Fibroblast of skin of abdomen (primary cell): ENCODE measurements at places on chromosomes 5 and 9.

GRCh38 chr9:8468045-8468637, 668.6 kb upstream of the DMAC1 start:
- no peak for DNase-seq

- DNase-seq: peak; percentile 79
Measured at GRCh38 chr9:79408617-79409016, 163.1 kb upstream of the TLE4 start.

- DNase-seq: no peak
Measured at GRCh38 chr9:134898319-134898718, 17.7 kb downstream of the FCN2 start.

GRCh38 chr5:137320056-137321045, 178.8 kb downstream of the SPOCK1 start:
- DNase-seq: peak; percentile 56

GRCh38 chr9:97501972-97502221, 431 bp downstream of the TMOD1 start:
- no peak for DNase-seq

DNA sequence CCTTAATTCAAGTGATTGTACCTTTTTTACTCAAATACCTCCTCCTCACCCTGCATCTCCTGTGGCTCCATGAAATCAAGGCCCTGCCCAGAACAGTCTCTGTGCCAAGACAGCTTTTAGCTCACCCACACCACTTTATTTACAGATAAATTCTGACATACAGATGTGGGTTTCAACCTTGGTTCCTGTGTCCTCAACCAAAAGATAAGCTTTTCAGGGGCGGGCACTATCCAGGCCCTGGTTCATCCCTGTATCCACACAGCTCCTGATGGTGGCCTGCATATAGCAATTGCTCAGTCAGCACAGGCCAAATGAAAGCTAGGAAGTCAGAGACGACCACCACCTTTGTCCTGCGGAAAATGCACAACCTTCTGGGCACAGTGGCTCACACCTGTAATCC, 8.3 kb downstream of the SHB start:
- DNase-seq: no peak

- no peak for DNase-seq
Measured at GRCh38 chr9:126436545-126437267, 110.1 kb downstream of the MVB12B start.

DNA sequence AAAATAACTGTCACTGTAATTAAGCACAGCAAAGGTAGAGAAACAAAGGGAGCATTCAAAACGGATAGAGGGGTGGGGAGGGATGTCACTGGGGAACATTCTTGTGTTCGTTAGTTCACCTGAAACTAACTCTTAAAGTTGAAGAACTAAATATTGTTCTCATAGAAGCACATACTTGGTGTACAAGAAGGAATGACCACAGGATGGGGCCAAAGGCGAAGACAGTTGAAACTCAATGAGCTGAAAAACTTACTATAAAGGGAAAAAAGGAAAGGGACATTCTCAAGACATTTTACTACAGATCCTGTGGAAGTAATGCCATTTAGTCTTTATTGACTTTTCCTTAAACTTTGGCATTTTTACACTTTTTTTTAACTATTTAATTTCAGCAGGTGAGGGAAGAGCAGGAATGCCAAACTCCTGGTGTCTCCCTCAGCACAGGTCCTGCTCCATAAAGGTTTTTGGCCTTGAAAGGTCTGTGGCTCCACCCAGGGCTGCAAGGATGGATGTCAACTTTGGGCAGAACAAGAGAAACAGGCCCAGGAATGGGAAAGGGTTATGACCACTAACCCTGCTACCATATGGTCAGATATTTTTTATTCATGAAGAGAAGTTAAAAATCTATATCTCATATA, 197.6 kb upstream of the RASA1 start:
- DNase-seq: peak; percentile 73

GRCh38 chr9:13988944-13989343, 325.0 kb downstream of the NFIB start:
- DNase-seq: no peak

GRCh38 chr9:82130331-82131042, 141.9 kb downstream of the SPATA31D1 start:
- DNase-seq: no peak

DNA sequence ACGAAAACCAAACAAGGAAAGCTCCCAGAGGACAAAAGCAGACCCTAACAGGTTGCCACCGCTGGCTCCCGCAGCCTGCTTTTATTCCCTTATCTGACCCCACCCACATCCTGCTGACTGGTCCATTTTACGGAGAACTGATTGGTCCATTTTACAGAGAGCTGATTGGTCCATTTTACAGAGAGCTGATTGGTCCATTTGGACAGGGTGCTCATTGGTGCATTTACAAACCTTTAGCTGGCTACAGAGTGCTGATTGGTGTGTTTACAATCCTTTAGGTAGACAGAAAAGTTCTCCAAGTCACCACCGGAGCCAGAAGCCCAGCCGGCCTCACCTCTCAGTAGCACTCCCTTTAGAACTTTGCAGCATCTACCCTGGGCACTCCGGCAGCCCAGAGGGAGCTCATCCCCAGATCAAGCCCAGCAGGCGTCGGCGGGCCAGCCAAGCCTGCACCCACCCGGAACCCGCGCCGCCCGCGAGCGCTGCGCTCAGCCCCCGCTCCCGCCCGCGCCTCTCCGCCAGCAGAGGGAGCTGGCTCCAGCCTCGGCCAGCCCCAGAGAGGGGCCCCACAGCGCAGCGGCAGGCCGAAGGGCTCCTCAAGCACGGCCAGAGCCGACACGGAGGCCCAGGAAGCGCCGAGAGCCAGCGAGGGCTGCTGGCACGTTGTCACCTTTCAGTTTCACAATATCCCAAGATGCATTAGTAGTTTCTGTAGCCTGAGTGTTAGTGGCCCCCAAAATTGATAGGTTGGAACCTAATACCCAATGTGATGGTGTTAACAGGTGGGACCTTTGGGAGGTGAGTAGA, 35.3 kb upstream of the CLPTM1L start:
- DNase-seq: peak; percentile 4

- peak; percentile 80 for DNase-seq
Measured at GRCh38 chr9:106075236-106075959, 381.1 kb downstream of the TMEM38B start.

GRCh38 chr5:75045071-75045470, 7.3 kb downstream of the GCNT4 start:
- DNase-seq: no peak

- no peak for DNase-seq
Measured at GRCh38 chr5:33604503-33604902, 163.7 kb downstream of the TARS1 start.

DNA sequence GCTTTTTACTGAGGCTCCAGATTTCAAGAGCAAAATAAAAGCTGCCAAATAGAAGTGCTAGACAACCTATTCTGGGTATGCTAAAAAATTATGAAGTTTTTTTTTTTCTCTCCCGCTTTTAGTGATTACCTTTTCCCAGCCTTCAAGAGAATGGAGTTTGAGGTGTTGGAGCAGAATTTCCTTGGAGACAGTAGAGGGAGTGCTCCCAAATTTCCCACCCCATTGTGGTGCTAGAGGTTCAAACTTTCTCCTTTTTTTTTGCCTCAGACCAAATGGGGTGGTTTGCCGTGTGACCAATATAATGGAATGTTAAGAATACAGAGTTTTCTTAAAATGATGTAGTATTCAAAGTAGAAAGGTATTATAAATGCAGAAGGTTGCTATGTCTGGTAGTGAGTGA, 244.2 kb upstream of the RIOK2 start:
- no peak for DNase-seq

DNA sequence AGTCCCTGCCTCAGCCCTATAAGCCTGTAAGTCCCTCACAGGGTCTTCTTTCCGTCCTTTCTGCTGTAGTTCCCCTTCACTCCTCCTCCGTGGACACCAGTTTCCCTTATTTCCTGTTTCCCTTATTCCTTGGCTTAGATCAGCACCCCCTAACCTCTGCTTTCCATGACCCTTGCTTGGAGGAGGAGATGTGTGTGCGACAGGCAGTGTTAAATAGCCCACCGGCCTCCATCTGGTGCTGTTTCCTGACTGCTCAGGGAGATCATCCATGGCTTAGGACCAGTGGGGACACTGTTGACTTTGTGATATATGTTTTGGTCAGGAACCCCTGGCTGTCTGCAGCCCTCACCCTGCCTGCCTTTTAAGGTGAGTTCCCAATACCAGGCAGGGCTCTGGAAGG, 34.1 kb upstream of the PSD2 start:
- no peak for DNase-seq

- DNase-seq: no peak
Measured at GRCh38 chr5:2999926-3000325, 248.4 kb upstream of the IRX2 start.

- no peak for DNase-seq
Measured at GRCh38 chr9:137589441-137590122, 730 bp downstream of the ZMYND19 start.

- no peak for DNase-seq
Measured at GRCh38 chr9:130432796-130433167, 12.0 kb upstream of the ASS1 start.

DNA sequence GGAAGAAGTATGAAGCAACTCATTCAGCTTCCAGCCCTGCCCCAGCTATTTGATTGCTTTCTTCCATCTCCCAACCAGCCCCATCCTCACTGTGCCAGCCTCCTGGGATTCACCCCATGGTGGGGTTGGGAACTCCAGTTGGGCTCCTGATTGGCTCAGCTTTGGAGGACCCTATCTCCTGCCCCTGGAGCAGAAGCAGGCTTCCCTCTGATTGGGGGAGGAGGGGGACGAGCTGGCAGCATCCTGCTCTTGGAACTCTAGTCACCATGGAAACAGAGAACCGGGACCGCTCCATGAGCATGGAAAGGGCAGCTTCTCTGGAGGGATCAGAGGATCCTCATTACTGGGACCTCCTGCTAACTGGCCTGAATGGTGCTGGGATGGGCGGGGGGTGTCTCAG, 2.6 kb downstream of the SLC6A7 start:
- no peak for DNase-seq

DNA sequence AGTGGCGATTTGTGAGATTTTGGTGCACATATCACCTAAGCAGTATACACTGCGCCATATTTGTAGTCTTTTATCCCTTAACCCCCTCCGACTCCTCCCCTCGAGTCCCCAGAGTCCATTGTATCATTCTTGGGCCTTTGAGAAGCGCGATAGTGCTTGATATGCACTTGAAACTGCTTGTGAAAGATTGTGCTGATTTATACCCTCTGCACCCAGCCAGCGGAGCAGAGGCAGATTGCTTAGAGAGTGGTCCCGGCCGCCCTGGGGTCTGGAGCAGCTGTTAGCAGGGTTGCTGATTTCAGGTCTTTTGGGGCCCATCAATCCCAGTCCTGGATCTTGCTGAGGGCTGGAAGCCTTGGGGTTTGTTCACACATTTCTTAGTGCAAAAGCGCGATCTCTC, 13.0 kb upstream of the FAM240B start:
- no peak for DNase-seq

DNA sequence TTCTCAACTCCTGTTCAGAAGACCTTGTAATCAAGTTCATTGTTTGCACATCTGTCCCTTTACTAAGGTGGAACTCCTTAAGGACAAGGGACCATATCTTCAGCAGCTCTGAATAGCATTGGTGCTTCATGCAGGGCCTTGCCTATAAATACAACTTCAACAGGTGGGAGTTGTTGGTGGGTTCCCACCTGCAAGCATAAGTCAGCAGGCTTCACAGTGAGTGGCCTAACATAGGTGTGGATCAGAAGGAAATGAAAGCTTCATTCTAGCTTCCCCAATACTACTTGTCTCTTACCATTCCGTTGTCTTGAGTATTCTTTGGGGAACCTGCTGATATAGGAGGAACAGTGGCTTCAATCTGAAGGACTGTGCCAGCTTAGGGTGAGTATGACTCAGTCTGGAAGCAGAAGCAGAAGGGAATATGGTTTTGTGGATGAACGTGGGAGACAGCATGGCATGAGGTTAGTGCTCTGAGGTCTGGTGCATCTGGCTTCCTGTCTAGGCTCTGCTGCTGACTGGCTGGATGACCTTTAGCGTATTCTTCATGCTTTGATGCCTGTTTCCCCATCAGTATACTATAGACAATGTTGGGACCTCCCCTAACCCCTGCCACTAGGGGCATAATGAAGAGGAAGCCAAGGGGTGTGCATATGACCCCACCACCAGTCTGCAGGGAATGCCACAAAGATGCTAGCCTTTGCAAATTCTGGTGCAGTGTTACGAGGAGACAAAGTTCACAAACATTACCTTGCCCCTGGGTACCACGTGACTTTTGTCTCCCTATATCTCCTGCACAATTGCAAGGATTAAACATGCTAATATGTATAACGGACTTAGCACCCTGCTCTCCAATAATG, 192.3 kb downstream of the PALM2AKAP2 start:
- DNase-seq: no peak

- no peak for DNase-seq
Measured at GRCh38 chr5:9278921-9279603, 266.8 kb downstream of the SEMA5A start.

GRCh38 chr5:33477816-33478215, 37.1 kb downstream of the TARS1 start:
- DNase-seq: no peak

DNA sequence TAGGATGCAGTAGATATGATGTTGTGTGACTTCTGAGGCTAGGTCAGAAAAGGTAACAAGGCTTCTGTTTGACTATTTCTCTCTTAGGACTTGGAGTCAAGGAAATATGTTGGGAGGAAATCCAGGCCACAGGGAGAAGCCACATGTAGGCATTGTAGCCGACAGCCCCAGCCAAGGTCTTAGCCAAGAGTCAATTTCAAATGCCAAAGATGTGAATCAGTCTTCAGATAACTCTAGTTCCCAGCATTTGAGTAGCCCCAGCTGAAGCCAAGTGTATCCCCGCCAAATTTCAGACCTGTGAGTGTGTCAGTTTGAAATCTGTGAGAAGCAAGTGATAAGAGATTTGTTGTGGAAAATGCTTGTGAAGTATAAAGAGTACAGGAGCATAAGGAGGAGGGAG, 38.1 kb upstream of the ISL1 start:
- DNase-seq: no peak
